ENCODE measurements at places on chromosomes 3 and 15.

DNA sequence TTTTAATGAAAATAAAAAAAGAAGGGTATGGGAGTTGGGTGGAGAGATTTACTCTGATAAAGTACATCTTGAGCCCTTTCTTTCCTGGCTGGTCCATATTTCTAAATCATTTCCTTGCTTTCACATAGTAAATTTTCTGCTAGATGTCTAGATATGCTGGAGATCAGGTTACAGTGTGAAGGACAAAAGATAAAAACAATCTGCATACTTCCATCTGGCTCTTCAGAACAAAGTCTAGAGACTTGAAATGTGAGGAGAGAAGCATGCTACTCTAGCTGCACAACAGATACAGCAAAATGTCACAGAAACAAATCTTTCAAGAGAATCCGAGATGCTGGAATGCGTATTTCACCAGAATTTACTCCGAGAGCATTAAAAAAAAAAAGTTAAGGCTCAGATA lies 42.2 kb downstream of the FOXP1 start:
- DNase-seq: no peak

GRCh38 chr3:124632566-124633140 lies 97.6 kb upstream of the UMPS start:
- no peak for DNase-seq

- DNase-seq: no peak
Measured at GRCh38 chr3:42541079-42541478, 38.6 kb downstream of the VIPR1 start.

- DNase-seq: no peak
Measured at GRCh38 chr3:102141928-102142239, 292.6 kb downstream of the NFKBIZ start.

- DNase-seq: no peak
Measured at GRCh38 chr15:90774731-90775514, 57.8 kb downstream of the BLM start.

- DNase-seq: no peak
Measured at GRCh38 chr3:39025222-39025970, 26.3 kb downstream of the SCN11A start.

DNA sequence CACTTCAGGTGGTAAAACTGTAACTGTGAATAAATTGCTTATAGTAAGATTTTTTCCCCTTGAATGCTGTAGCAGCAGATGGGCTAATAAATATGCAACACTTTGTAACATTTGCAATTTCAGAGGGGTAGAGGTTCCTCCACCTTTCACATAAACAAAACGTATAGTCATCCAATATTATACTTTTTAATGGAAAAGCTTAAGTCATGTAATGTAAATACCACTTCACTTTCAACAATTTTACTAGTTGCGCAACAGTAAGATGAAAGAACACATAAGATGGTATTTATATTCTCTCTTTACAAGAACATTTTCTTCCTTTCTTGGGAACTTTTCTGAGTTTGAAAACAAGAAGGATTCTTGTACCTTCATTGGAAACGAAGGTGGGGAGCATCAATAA lies 56.6 kb upstream of the FAM3D start:
- no peak for DNase-seq

DNA sequence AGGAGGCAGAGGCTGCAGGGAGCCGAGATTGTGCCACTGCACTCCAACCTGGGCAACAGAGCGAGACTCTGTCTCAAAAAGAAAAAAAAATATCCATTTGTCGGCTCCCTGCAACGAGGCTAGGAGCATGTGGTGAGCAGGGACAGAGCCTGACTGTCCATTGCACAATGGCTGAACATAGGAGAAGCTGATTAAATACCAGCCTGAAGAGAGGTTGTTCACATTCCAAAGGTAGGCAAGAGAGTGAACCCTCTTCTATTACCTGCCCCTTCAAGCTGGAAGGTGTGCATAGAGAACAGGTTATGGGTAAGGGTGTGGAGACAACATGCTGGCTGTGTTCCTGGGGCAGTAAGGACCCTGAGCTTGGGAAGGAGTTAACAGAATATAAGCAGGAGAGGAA lies 78.7 kb downstream of the DAPK2 start:
- no peak for DNase-seq

DNA sequence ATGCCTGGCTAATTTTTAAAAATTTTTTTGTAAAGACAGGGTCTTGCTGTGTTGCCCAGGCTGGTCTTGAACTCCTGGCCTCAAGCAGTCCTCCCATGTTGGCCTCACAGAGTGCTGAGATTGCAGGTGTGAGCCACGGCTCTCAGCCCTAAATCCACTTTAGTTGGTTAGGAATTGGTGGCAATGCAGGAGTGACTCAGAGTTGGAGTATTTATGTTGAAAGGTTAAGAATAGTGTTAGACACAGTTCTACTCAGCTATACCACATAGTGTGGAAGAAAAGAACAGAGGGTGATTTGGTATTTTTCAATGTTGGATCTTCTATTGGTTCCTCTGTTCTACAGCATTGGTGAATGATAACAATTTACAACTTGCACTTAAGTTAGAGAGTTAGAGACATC lies 7.6 kb downstream of the ZNF639 start:
- DNase-seq: no peak

GRCh38 chr3:148150141-148150540 lies 547.6 kb upstream of the AGTR1 start:
- DNase-seq: no peak

- no peak for DNase-seq
Measured at GRCh38 chr15:69234676-69235075, 64.0 kb upstream of the PAQR5 start.

- no peak for DNase-seq
Measured at GRCh38 chr15:64571857-64572291, 111.5 kb downstream of the ZNF609 start.

- DNase-seq: no peak
Measured at GRCh38 chr3:185737740-185738680, 86.8 kb downstream of the IGF2BP2 start.

GRCh38 chr3:187013159-187013716 lies 82.9 kb downstream of the ST6GAL1 start:
- DNase-seq: no peak

GRCh38 chr15:68337826-68338225 lies 60.3 kb downstream of the FEM1B start:
- DNase-seq: no peak

DNA sequence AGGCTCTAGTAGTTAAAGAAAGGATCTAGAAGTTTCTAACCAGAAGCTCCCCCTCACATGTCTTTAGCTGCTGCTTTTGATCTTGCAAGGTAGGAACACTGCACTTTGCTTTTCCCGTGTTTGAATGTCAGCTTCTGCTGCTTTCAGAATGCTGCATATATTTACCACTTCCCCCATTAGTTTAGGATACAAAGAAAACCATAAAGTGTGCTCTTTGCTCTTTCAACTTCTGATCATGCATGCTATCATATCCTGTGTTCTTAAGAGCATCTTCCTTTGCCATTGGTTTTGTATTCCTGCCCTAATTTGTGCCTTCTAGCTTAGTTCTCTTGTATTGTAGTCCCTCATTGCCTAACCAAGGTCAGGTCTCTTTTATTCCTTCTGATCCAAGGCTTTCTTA lies 43.3 kb downstream of the ZNF609 start:
- DNase-seq: no peak

DNA sequence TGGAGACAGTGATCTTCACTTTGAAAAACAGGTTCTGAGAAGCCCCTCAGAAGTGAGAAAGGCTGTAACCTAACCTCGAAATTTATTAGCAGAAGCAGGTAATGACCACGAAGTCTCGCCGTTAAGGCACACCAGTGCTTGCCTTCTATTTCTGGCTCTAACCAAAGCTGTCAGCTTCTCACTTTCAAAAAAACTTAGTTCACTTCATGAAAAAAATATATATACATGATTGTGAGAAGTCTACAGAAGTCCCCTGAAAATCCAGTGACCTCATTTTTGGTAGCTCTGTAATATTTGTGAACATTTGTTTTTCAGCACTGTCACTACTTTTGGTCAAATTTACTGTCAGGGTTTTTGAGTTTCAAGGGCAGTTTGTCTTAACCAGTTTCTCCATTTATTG lies 19.1 kb upstream of the AKAP13 start:
- no peak for DNase-seq

DNA sequence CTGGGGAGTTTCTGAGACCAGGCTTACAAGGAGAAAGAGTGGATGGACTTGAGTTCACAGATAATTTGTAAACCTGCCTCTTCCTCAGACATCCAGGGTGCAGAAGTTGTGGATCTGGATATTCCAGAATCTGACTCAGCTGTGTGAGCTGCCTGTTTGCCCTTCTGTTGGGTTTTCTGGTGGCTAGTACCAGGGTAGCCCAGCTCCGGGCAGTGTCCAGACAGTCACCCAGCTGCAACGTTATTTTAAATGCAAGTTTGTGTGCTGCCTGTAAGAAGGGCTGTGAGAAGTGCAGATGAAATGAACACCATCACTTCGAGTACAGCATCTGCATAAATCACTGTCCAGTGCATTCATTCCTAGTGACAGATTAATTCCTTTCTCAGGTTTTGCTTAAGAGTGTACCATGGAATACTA lies 1053.0 kb downstream of the TUSC7 start:
- DNase-seq: no peak

- DNase-seq: no peak
Measured at GRCh38 chr15:90106522-90107117, 4.4 kb upstream of the IDH2 start.

GRCh38 chr3:150314248-150315004 lies 93.7 kb upstream of the TSC22D2 start:
- DNase-seq: no peak

DNA sequence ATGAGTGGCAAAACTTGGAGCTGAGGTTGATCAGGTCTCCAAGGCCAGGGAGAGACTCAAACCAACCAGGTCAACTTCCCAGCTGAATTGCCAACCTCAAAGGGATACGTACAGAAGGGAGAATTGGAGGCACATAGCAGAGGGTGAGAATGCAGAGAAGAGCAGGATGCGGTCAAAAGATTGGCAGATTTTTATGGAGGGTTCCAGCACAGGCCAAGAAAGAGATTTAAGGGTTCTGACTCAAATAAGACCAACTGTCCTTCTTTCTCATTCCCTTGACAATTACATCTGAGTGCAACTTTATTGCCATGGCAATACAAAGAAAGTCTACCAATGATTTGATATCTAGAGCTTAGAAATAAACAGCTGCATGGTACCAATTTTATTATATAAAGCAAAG lies 33.2 kb downstream of the SCG5 start:
- DNase-seq: no peak

DNA sequence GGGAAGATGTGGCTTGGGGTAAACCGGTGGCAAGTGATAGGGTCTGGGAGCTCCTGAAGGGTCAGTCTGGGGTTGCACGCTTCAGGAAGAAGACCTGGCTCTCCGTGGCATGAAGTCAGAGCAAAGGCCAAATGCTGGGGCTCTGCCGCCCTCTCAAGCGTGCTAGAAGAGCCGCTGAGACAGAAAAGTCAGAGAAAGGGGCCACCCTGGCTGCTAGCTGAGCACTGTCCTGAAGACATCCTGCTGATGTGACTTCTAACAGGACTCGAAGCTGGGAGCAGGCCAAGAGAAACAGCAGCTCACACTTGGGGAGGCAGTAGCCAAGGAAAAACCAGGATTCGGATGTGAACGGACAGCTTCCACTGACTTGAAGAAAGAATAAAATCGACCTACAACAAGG lies 270.4 kb downstream of the OCA2 start:
- DNase-seq: no peak

- DNase-seq: no peak
Measured at GRCh38 chr3:69439643-69440270, 53.9 kb upstream of the FRMD4B start.

- no peak for DNase-seq
Measured at GRCh38 chr15:63185206-63185605, 4.2 kb upstream of the RAB8B start.

DNA sequence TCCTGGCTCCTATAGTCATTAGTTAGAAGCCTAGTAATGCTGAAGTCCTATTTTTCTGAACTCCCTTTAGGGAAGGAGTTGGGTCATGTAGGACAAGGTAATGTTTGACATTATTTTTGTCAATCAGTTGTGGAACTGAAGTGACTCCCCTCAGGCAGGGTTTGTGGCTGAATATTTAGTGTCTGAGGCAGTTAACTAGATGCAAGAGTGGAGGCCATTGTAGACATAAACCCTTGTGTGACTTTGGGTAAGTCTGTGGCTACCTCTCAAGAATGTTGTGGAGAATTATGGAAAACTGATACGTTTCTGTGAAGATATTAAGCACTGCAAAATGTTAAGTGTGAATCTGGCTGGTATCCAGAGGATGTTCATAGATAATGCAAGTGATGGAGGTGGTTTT lies 125.2 kb upstream of the PHLDB2 start:
- no peak for DNase-seq

GRCh38 chr3:11226042-11226370 lies 46.2 kb upstream of the ATG7 start:
- DNase-seq: no peak

DNA sequence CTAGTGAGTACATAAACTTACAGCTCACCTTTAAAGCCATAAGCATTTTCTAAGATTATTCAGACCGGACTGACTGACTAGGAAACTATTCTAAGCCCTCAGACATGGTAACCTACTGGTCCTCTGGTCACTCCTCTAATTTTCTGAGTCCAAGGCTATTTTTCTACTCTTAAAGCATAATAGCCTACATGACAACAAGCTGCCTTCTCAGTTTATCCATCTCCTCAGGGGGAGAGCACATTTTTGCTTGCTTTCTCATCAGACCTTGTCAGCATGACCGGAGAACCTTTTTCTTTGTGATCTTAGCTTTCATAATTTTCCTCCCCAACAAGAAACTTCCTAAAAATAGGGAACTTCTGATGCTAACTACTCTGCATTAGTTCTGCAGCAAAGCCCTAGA lies 38.4 kb downstream of the UBP1 start:
- DNase-seq: no peak

GRCh38 chr3:187738071-187738330 lies 7.3 kb downstream of the BCL6 start:
- no peak for DNase-seq

DNA sequence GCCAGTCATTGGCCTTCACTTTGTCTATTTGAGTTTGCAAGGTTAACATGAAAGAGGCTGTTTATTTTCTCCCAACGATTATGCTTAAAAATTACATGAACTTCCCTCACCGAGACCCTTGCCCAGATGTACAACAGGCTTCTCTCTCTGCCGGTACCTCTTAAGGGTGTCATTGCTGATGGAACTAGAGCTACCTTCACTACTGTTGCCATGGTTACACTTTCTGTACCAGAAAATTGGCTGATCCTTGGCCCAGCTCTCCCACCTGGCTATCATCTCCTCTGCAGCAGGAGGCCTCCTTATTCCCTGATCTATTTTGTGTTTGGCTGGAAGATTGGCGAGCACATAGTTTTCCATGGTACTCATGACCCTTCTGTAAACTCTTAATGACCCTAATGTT lies 24.0 kb upstream of the LIPC start:
- DNase-seq: no peak

DNA sequence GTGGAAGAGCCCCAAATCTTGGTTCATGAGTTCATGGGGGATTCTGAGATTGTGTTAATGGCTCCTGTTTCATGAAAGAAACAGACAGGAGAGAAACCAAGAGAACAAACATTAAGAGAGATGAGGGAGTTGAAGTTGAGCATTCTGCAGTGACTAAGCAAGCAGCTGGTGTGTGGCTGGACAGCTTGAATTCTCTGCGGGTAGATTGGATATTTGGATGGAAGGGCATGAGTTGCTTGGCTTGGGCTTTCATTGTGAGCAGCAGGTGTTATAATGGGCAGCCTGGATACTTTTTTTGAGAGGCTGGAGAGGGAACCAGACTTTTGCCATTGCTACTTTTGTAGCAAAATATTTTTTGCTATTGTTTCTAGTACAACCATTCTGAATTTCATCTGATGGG lies 346.8 kb upstream of the SATB1 start:
- DNase-seq: no peak

Measured in NCI-H2081 treated with DMSO at 0.1 percent for 48 hours (cell line).